GM12878 (cell line): ENCODE measurements at places on chromosomes 6 and 20. TPM values are rescaled to one million over a fixed set of nuclear protein-coding genes. Genes with fewer than 3 reads are reported as not detected.

DNA sequence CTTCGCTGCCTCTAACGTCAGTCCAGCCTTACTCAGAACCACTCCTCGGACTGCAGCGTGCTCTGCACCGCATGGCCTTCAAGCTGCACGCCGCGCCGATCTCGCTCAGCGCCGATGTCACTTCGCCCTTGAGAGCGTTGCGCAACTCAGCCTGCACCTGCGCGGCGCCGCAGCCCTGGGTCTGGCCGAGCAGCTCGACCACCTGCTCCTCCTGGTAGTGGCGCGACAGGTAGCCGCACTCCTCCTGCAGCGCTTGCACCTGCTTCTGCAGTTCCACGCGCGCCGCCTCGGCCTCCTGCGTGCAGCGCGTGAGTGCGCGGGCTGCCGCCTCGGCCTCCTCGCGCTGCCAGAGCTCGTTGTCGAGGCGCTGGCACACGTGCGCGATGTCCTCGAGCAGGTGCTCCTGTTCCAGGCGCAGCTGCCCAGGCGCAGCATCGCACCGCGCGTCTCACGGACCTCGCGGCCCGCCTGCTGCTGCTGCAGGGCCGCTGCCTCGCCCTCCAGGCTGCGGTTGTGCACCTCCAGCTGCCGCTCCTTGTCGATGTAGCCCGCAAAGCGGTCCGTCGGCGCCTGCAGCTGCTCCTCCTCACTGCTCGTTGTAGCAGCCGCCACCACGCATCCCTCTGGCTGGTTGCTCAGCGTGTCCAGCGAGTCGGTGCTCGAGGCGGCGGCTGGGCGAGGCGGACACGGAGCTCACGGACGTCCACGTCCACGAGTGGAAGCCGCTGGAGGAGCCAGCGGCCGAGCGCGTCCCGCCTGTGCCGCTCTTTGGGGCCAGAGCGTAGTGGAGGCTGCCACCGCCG lies 380.6 kb upstream of the CHD6 start:
- no peak for DNase-seq

DNA sequence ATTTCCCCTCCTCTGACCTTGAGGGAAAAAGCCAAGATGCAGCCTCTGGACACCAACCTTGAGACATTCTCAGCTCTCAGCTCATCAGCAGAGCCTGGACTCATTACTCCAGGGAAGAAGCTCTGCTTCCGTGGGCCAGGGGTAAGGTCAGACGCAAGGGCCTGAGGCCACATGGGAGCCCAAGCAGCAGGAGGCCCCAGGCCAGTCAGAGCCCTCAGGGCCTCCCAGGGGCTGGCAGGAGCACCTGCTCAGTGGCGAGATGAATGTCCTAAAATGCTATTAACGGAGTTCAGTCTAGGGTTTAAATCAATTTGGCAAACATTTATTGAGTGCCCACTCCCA lies 208.6 kb downstream of the ERMARD start:
- no peak for DNase-seq

DNA sequence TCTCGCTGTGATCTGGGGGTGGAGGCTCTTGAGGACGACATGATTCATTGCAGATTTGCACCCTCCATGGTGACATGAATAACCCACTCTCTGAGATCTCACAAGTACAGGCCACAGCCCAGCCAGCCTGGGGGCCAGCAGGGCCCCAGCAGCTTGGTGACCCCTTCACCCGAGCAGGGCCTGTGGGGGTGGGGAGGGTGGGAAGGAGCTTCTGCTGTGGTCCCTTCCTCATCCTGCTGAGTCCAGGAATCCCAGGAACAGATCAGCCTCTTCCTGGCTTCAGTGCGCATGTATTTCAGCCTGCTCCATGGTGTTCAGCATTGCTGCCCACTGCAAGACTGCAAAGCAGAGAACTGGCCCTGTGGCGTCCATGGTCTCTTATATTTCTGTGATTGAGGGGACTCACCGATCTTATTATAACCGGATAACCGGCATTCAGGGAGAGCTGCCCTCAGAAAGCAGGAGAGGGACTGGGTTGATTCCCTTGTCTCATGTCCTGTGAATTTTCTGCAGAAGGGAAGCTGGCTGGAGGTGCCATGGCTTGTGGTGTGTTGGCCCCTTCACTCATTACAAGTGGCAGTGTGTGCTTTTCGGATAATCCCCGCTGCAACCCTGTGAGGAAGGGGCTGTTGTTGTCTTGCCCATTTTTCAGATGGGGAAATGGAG lies 118.8 kb upstream of the FRMD1 start:
- no peak for DNase-seq

DNA sequence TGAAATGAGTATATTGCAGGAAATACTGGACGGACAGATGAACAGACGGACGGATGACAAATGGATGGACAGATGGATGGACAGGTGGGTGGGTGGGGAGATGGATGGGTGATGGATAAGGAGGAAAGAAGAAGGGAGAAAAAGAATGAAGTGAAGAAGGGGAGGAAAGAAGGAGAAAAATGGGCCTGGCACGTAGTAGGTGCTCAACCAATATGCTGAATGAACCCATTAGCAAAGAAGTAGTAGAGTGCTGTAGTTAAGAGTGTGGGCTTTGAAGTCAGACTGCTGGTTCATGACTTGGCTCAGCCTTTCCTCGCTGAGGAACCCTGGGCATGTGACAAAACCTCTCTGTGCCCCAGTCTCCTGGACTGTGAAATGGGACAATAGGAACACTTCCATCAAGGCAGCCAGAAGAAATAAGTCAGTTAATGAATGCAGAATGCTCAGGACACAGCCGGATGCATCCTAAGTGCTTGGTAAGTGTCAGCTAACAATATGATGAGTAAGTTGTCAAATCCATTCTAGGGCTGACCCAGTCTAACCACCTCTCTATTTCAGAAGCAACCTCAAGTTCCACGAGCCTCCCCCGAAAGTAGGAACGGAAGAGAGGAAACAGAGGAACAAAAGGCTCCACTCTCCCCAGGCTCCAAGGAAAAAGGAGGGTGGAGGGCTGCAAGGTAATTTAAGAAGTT lies 37.9 kb downstream of the PREX1 start:
- no peak for DNase-seq

DNA sequence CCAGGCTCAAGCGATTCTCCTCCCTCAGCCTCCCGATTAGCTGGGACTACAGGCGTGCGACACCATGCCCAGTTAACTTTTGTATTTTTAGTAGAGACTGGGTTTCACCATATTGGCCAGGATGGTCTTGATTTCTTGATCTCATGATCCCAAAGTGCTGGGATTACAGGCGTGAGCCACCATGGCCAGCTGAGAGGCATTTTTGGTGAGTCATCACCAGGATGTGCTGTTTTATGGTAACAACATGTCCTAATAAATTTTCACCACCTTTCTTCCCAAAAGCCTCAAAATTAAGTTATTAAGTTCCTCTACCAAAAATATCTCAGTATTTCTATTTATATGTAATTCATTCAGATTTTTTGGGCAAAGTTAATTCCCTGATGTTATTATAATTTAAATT lies 53.5 kb downstream of the COL21A1 start:
- DNase-seq, result no peak

DNA sequence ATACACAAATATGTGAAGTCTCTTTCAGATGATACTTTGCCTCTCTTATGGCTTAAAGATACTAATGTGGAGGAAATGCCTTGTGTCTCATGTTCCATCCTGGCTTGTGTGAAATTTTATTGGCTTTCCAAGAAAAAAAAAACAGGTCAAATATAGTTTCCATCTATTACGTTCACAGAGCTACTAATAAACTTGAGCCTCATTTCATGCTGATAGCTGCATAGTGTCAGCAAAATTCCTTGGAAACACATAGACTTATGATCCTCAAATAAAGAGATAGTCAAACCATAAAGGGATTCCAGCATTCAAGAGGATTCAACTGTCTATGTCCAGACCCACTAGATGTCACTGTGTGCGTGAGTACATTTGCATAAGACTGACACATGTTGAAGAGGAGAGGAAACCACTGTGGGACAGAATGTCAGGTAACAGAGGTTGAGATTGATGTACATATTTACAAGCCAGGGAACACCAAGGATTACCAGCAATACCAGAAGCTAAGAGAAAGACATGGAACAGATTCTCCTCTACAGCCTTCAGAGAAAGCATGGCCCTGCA lies 266.6 kb downstream of the COL12A1 start:
- no peak for DNase-seq

- DNase-seq, result no peak
Observed at GRCh38 chr6:2439632-2440031, 194.2 kb upstream of the GMDS start.

- DNase-seq, result no peak
Observed at GRCh38 chr6:142694054-142694453, 250.9 kb downstream of the HIVEP2 start.

DNA sequence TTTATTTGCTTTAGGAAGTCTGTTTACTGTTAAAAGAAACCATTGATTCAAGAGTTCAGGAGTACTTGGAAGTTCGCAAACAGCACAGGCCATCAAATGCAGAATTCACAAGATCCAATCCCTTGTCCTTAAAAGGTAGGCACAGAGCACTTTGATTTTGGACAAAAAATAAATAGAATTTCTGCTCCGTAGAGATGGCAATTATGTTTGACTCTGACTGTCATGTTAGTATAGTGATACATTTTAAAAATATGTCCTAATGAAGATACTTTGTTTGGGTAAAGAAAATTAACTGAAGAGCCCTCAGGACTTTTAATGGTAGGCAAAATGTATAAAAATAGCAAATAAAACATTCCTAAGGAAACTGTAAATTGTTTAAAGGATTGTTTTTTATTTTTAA lies 113.1 kb downstream of the JAG1 start:
- DNase-seq, result no peak

DNA sequence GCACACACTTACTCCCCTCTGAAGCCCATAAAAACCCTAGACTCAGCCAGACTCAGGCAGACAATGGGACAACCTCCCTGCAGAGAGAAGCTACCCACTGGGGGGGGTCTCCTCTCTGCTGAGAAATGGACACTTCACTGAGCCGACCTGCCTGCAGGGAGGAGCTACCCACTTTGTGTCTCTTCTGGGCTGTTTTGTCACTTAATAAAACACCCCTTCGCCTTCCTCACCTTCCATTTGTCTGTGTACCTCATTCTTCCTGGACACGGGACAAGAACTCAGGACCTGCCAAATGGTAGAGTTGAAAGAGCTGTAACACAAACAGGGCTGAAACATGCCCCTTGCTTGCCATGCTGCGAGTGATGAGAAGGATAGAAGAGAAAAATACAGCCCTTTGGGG lies 151.7 kb upstream of the HDDC2 start:
- DNase-seq, result no peak

DNA sequence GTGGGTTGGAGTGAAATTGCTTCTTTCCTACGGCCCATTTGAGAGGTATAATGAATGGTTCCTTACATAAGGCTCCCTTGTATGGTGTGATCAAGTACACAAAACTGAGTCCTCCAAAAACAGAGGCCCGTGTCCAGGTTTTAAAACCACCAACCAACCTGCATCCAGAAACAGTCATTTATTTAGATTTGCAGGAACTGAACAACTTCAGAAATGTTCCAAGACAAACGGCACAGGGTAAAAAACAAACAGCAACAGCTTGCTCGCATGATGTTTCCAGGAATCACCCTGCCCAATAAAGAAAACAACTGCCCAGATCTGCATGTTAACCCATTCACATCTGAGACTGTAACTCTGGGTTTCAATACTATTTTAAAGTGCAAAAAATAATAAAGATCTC lies 40.2 kb upstream of the TRAM2 start:
- no peak for DNase-seq

GRCh38 chr6:141309295-141309694 lies 823.4 kb upstream of the GJE1 start:
- no peak for DNase-seq

- no peak for DNase-seq
Observed at GRCh38 chr6:46901882-46902314, 19.8 kb downstream of the ADGRF5 start.

- no peak for DNase-seq
Observed at GRCh38 chr6:18978337-18979128, 591.4 kb downstream of the RNF144B start.

GRCh38 chr6:124887872-124888580 lies 74.2 kb upstream of the RNF217 start:
- DNase-seq, result no peak

GRCh38 chr6:138527411-138528088 lies 28.3 kb upstream of the NHSL1 start:
- DNase-seq, result no peak

- no peak for DNase-seq
Observed at GRCh38 chr20:5400164-5400762, 83.5 kb upstream of the PROKR2 start.

GRCh38 chr6:10138917-10139316 lies 276.0 kb downstream of the TFAP2A start:
- no peak for DNase-seq

- DNase-seq, result no peak
Observed at GRCh38 chr20:22942742-22943141, 92.4 kb upstream of the SSTR4 start.

DNA sequence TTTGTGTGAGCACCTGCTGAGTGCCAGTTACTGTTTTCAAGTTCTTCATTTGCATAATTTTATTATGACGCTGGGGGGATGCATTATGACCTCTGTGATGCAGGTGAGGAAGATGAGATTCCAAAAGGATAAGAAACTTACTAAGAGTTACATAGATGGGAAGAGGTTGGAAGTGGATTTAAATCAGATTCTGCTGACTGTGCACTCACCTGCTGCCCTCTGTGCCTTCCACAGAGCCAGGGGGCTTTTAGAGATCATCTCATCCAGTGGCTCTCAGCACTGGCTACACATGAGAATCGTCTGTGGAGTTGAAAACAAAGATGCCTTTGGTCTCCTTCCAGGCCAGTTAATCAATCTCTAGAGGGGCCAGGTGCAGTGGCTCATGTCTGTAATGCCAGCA lies 47.9 kb downstream of the TIAM2 start:
- DNase-seq, result no peak

DNA sequence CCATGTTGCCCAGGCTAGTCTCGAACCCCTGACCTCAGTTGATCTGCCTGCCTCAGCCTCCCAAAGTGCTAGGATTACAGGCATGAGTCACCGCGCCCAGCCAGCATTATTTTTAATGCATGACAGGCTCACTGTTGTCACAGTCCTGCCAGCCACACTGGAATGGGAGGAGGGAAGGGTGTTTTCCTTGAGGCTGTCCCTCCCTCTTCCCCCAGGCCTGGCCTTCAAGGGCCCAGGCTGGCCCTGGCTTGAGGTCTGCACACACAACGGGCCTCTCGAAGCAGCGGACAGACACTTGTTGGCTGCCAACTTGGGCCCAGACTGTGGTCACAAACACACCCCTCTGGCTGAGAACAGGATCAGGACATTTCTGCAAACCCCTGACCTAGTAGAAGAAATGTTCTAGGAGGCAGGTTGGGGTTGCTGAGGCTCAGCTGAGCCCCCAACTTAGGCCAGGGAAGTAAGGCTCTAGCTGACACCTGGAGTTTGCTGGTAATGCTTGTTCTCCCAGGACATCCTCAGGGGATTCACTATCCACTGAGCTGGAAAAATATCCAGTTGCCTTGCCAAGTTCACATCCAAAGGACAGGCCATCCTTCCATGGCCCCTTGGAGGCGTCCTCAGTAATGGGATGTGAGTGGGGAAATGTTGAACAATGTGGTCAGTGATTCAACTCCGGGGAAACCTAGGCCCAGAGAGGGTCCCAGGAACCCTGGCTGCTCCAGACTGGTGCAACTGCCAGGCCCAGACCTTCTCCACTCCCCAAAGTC lies 9.9 kb downstream of the SNTA1 start:
- no peak for DNase-seq

Gene KHDC1L
- polyA plus RNA-seq, result 0.33 TPM in 1 of 2 replicates, not detected in the other

Gene EYS
- 0.08 and 0.09 TPM in 2 replicates for polyA plus RNA-seq

Gene HLA-DOA
- polyA plus RNA-seq, result 40.3 and 44.9 TPM in 2 replicates

Gene STMN3
- polyA plus RNA-seq, result 1.0 and 1.2 TPM in 2 replicates

Gene DEFB121
- polyA plus RNA-seq, result not detected in 2 replicates

Gene PDE10A
- not detected in 2 replicates for polyA plus RNA-seq

Gene SMLR1
- not detected in 2 replicates for polyA plus RNA-seq

Gene C6orf58
- polyA plus RNA-seq, result 0.23 and 0.42 TPM in 2 replicates

Gene PACRG
- polyA plus RNA-seq, result not detected in 2 replicates

Gene RAD21L1
- not detected in 2 replicates for polyA plus RNA-seq

Gene PIGT
- polyA plus RNA-seq, result 56.5 and 57.5 TPM in 2 replicates

Gene GPSM3
- polyA plus RNA-seq, result 128 and 137 TPM in 2 replicates

Gene COL12A1
- polyA plus RNA-seq, result 0.10 and 0.17 TPM in 2 replicates

Gene TGM2
- polyA plus RNA-seq, result 0.22 and 0.47 TPM in 2 replicates
